GM23338 (cell line): ENCODE measurements at places on chromosomes 7 and 10. TPM values are rescaled to one million over a fixed set of nuclear protein-coding genes. Genes with fewer than 3 reads are reported as not detected.

XRCC2 gene
- polyA plus RNA-seq: 13.4 and 18.9 TPM in 2 replicates

HHEX gene
- polyA plus RNA-seq: 0.99 and 2.0 TPM in 2 replicates

SRGN gene
- 0.30 TPM in 1 of 2 replicates, not detected in the other for polyA plus RNA-seq

RASA4B gene
- 0.99 and 1.1 TPM in 2 replicates for polyA plus RNA-seq

GJD4 gene
- not detected in 2 replicates for polyA plus RNA-seq

- no peaks in the 10 kb centered on the region for H3K36me3 ChIP-seq
- DNase-seq: no peak
Measured at GRCh38 chr7:120997882-120998474, 9.5 kb downstream of the CPED1 start.

GRCh38 chr7:81960026-81960425 is 190.2 kb upstream of the HGF start:
- no peak overlapping the region for H3K27ac ChIP-seq
- H3K4me1 ChIP-seq: peaks cover 7% of the 10 kb centered on the region; the same call in 1 of the 2 replicates
- no peak for DNase-seq
- no peak overlapping the region for H3K4me3 ChIP-seq
- no peaks in the 10 kb centered on the region for H3K36me3 ChIP-seq
- no peaks in the 10 kb centered on the region for H3K27me3 ChIP-seq

GRCh38 chr7:128194533-128195282 is 46.4 kb upstream of the LEP start:
- no peaks in the 10 kb centered on the region for H3K36me3 ChIP-seq
- no peak for DNase-seq
- H3K27ac ChIP-seq: no peak overlapping the region
- peaks cover 15% of the 10 kb centered on the region; the same call in 1 of the 2 replicates for H3K27me3 ChIP-seq
- peaks cover 18% of the 10 kb centered on the region for H3K4me1 ChIP-seq
- H3K4me3 ChIP-seq: no peak overlapping the region

GRCh38 chr7:78690174-78690573 is 763.3 kb downstream of the MAGI2 start:
- H3K36me3 ChIP-seq: no peaks in the 10 kb centered on the region
- no peak for DNase-seq
- no peak overlapping the region for H3K27ac ChIP-seq
- H3K4me1 ChIP-seq: peaks cover 15% of the 10 kb centered on the region; the same call in 1 of the 2 replicates
- H3K27me3 ChIP-seq: no peaks in the 10 kb centered on the region

- H3K4me3 ChIP-seq: no peak overlapping the region
- no peak for DNase-seq
- H3K4me1 ChIP-seq: peaks cover 12% of the 10 kb centered on the region; the same call in 1 of the 2 replicates
- H3K36me3 ChIP-seq: no peaks in the 10 kb centered on the region
- no peak overlapping the region for H3K27ac ChIP-seq
- H3K27me3 ChIP-seq: no peaks in the 10 kb centered on the region
Measured at GRCh38 chr7:133748443-133749407, 378.4 kb upstream of the LRGUK start.
